Foreskin fibroblast (primary cell): ENCODE measurements at places on chromosomes 12 and 14.

GRCh38 chr14:58026967-58027366, 125.0 kb downstream of the ARMH4 start:
- DNase-seq = no peak

DNA sequence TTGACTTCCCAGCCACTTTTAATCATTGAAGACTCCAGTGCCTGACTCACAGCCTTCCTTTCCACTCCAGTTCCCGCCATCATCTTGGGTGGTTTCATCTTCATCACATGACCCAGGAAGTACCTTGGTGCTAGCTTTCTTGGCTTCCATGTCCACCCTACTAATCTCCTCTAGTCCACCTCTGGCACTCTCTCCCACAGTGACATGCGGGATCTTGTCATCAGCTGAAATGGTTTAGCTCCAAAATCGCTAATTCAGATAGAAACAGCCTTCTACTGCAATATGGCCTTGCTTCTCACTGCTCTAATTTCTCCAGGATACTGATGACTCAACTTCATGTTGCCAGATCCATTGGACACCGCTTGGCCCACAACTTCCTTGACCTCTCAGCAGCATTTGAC, 24.5 kb downstream of the WDR20 start:
- DNase-seq = peak; percentile 23

- DNase-seq = no peak
Measured at GRCh38 chr12:75831402-75831801, 200.2 kb downstream of the PHLDA1 start.

DNA sequence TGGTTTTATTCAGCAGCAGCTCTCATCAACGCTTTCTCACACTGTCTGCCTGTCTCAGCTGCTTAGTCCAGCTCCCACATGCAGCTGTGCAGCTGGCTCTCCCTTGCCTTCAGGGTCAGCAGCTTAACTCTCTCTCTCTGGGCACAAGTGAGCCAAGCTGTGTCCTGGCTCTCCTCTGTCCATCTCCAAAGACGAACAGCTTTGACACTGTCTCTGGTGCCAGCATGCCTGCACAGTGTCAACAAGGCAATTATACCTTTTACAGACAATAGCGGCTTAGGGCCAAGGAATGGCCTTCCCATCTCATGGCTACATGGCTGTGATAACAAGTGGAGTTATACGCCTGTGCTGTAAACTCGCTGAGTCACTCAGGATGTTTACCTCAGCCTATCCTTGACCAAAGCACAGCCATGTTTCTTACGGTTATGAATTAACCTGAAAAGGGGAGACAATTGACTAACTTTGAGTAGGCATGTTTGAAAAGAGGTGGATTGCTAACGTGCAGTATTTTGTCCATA, 38.4 kb upstream of the MANSC4 start:
- DNase-seq = no peak

GRCh38 chr14:33556382-33557121, 394.3 kb downstream of the EGLN3 start:
- peak; percentile 30 for DNase-seq

- DNase-seq = peak; percentile 4
Measured at GRCh38 chr12:92796650-92797049, 93.9 kb downstream of the PLEKHG7 start.

GRCh38 chr14:72264716-72265115, 332.5 kb downstream of the RGS6 start:
- DNase-seq = no peak

GRCh38 chr14:88463318-88463717, 77.9 kb downstream of the SPATA7 start:
- no peak for DNase-seq

DNA sequence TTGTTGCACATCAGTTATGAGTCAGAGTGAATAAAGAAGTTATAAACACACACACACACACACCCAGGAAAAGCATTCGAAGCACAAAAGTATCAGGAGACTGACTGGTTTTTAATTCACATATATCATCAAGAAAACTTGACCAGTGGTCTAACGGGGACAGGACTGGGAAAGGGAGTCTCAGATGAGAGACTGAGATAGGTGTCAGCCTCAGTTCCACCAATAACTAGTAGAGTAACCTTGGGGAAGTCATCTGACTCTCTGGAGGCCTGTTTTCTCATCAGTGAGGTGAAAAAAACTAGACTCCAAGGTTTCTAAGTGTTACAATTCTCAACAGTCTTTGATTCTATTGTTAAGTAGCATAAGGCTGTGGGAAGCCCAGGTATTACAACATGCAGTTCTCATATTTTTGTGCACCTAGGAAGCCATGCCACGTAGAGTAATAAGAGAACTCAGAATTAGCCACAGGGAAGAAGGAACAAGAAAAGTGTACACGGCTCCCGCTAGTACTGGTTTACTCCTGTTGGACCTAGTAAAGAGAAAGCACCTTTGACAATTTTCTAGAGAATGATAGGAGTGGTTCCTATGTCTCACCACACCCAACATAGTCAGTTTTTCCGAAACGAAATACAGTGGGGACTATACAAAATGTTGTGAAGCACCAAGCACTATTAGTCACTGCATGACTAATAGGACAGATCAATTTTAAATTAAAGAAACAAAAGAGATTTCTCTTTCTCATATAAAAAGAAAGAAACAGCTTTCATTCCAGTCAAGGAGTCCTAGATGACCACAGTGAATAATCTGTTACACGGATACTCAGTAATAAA, 5.0 kb downstream of the PPTC7 start:
- DNase-seq = peak; percentile 86

GRCh38 chr12:121288158-121288845, 8.2 kb downstream of the CAMKK2 start:
- no peak for DNase-seq

- no peak for DNase-seq
Measured at GRCh38 chr14:92615451-92615850, 101.9 kb downstream of the RIN3 start.

DNA sequence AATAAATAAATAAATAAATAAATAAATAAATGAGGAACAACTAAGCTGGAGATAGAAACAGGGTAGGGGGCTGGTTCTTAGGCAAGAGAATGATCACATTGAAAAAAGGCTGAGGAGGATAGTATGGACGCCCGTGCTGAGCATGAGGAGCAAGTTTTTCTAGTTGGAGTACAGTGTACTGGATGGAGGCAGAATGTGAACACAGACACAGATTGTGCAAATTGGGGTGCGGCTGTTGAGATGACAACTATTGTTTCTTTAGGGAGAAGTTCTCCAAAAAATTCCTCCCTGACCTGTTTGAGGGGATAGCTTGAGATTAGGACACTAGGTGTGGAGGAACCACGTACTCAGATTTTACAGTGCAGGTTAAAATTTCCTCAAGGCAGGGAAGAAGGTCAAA, 979 bp upstream of the BIN2 start:
- DNase-seq = no peak

- no peak for DNase-seq
Measured at GRCh38 chr14:60651086-60651795, 2.0 kb upstream of the SIX1 start.

- no peak for DNase-seq
Measured at GRCh38 chr12:116637589-116638150, 78.5 kb downstream of the MAP1LC3B2 start.

DNA sequence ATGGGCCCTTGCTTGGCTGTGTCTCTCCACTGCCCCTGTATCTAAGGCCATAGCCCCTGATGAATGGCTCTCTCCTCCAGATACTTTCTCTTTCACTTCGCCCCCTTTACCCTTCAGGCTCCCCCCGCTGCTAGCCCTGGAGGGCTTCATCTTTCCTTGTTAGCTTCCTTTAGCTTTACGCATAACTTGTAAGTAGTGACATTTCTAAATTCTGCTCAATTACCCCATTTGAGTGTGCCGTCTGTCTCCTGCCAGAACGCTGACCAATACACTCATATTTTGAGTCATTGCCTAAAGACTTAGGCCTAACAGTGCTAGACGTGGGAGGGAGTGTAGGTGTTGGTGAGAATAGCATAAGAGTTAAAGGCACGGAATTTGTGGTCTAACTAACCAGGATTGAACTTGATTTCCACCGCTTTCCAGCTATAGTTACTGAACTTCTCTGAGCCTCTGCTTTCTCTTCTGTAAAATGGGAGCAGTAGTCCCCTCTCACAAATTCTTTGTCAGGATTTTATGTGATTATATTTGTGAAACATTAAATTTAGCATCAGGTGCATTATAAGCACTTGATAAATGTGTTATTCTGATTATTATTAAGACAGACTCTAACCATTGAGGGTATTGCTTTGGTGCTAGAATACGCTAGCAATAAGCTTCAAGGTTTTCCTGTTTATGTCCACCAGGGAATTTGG, 129.3 kb downstream of the ZFP36L1 start:
- DNase-seq = no peak

- no peak for DNase-seq
Measured at GRCh38 chr12:49195736-49196135, 6.9 kb upstream of the TUBA1A start.
